Breast epithelium (tissue), 4 donors: ENCODE measurements at places on chromosomes 4 and X. TPM values are rescaled to one million over a fixed set of nuclear protein-coding genes. Genes with fewer than 3 reads are reported as not detected.

The MGARP gene
- 1.6 TPM for total RNA-seq

DNA sequence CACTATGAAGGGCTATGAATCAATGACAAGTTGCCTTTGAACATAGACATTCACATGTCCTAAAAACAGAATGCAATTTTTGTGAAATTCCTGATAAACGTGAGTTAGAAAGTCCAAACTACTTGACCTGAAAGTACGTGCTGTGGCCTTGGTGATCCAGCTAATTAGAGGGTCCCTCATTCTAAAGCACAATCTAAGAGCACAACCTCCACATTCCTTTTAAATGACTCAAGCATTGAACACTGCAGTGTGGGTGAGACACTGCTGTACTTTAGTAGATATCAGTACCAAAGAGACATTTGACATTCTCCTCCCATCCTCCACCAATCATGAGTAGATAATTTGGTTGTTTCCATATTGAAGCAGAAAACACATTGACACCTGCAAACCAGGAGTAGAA lies 73.5 kb downstream of the FAM47B start:
- H3K27ac ChIP-seq: no peak overlapping the region
- no peaks in the 10 kb centered on the region for H3K27me3 ChIP-seq
- H3K4me3 ChIP-seq: no peak overlapping the region
- no peaks in the 10 kb centered on the region for H3K4me1 ChIP-seq
- H3K36me3 ChIP-seq: no peaks in the 10 kb centered on the region

DNA sequence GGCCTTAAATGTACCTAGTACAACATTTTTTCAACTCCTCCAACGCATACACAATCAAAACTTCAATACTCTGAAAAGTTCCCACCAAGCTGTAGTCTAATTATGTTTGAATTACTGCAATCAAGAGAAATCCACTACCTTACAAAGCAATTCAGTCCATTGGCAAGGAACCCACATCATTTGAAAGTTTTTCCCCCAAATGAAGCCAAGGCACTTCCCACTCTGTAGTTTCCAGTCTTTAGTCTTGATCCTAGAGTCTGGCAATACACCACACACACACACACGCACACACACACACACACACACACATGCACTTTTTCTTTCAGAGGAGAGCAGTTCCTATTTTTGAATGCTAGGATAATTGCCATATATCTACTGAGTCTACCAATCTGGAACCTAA lies 79.6 kb downstream of the ANTXR2 start:
- no peaks in the 10 kb centered on the region for H3K4me1 ChIP-seq
- no peak overlapping the region for H3K27ac ChIP-seq
- H3K36me3 ChIP-seq: no peaks in the 10 kb centered on the region

- H3K4me1 ChIP-seq: no peaks in the 10 kb centered on the region
- H3K27ac ChIP-seq: no peak overlapping the region
- H3K36me3 ChIP-seq: no peaks in the 10 kb centered on the region
- peaks cover 2% of the 10 kb centered on the region for H3K27me3 ChIP-seq
Measured at GRCh38 chrX:96909291-96909690, 25.6 kb downstream of the RPA4 start.

DNA sequence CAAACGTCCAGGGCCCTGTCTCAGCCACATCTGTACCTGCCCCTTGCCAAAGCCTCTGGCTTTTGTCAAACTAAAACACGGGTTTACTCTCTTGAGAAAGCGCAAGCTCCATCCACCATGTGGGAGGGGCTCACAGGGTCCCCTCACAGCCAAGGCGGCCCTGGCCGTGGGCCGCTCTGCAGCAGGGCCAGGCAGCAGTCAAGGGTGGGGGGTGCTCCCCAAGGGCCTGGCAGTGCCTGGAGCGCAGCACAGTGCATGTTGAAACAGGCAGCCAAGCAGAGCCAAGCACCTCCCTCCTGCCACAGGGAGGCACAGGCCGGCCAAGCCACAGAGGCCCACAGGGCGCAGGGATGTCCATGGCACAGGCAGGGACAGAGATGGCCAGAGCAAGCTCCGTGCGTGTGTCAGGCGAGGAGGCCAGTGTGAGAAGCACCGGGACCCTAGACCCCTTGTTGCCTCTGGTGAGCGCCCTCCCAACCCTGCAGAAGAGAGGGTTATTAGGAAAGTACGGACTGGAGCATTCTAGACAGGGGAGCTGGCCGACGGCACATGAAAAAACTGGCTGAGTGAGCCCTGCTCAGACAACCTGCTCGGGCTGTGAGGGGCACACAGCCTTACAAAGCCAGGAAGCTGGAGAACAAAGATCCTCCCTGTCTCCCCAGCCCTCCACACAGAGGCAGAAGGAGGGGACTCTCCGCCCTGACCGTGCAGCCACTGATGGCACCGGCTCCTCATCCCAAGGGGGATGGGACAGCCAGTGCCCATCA lies 39.0 kb downstream of the FAM53A start:
- no peak overlapping the region for H3K27ac ChIP-seq
- peak; percentile 21 for DNase-seq
- H3K27me3 ChIP-seq: no peaks in the 10 kb centered on the region

DNA sequence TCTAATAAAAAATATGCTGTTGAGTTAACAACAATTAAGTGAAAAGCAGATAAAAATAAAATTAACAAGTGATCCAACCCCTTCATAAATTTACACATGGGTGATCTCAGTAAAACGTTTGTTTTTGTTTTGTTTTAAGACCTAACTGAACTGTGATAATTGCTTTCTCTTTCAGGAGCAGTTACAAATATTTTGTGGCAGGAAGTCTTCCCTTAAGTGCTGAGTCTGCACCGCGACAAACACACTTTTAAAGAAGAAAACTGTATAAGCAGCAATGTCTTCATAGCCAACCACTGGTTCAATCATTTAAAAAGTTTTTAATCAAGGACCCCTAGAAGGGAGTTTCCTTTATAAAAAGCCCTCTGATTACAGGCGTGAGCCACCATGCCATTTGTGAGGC lies 53.7 kb upstream of the NFKB1 start:
- no peak overlapping the region for H3K27ac ChIP-seq
- no peak overlapping the region for H3K4me3 ChIP-seq
- DNase-seq: no peak
- H3K36me3 ChIP-seq: no peaks in the 10 kb centered on the region

GRCh38 chr4:41586675-41587225 lies 48.8 kb downstream of the LIMCH1 start:
- H3K27ac ChIP-seq: no peak overlapping the region
- H3K27me3 ChIP-seq: no peaks in the 10 kb centered on the region
- no peaks in the 10 kb centered on the region for H3K4me1 ChIP-seq
- no peak for DNase-seq
- no peak overlapping the region for H3K4me3 ChIP-seq
- no peaks in the 10 kb centered on the region for H3K36me3 ChIP-seq

- no peaks in the 10 kb centered on the region for H3K4me1 ChIP-seq
- H3K36me3 ChIP-seq: no peaks in the 10 kb centered on the region
- no peak for DNase-seq
- H3K27me3 ChIP-seq: no peaks in the 10 kb centered on the region
Measured at GRCh38 chrX:7076245-7076661, 71.3 kb upstream of the STS start.

The AR gene
- 51.8 TPM for total RNA-seq

DNA sequence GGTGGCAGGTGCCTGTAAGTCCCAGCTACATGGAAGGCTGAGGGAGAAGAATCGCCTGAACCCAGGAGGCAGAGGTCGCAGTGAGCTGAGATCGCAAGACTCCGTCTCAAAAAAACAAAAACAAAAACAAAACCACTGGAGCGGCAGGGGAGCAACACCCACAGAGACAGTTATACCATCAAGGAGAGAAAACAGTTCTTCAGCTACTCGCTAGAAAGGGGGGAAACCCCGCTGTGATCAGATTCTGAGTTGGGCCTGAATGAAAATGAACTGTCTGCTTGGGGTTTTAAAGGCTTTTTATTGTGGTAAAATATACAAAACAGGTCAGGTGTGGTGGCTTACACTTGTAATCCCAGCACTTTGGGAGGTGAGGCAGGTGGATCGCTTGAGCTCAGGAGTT lies 16.8 kb upstream of the IRAK1 start:
- H3K4me1 ChIP-seq: no peaks in the 10 kb centered on the region
- H3K4me3 ChIP-seq: no peak overlapping the region
- H3K36me3 ChIP-seq: no peaks in the 10 kb centered on the region
- H3K27ac ChIP-seq: no peak overlapping the region
- no peak for DNase-seq
- H3K27me3 ChIP-seq: peaks cover 52% of the 10 kb centered on the region

The GAB1 gene
- 24.8 TPM for total RNA-seq

DNA sequence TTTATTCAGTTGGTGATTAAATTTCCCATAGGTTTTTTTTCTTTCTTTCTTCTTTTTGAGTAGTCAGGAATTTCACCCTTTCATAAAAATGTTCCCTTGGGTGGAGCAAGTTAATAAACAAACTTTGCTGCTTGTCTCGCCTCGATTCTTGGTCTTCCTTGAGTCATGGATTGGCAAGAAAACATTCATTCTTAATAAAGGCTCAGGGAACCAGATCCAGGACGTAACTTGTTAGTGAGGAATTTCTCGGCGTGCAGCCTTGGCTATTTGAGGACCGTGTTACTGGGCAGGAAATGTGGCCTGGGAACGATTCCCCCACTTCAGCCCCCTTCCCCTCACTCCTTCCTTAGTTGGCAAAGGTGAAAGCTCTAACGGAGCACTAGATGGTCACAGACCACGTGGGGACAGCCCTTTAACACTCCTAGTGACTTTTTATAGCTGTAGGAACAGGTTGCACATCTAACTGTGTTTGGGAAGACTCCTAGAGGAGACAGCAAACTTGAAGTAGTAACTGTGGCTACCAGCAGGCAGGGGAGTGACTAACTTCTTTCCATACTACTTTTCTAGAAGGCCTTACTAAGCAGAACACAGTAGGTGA lies 106.8 kb downstream of the UCHL1 start:
- peak overlapping the region; percentile 57 for H3K27ac ChIP-seq
- no peaks in the 10 kb centered on the region for H3K27me3 ChIP-seq
- DNase-seq: no peak
- H3K4me1 ChIP-seq: no peaks in the 10 kb centered on the region
- no peaks in the 10 kb centered on the region for H3K36me3 ChIP-seq
- H3K4me3 ChIP-seq: no peak overlapping the region

The RHOXF1 gene
- not detected for total RNA-seq

The EGF gene
- 15.5 TPM for total RNA-seq

- H3K4me1 ChIP-seq: peaks cover 2% of the 10 kb centered on the region
- no peak overlapping the region for H3K27ac ChIP-seq
- H3K36me3 ChIP-seq: no peaks in the 10 kb centered on the region
Measured at GRCh38 chr4:122824616-122825015, 2.0 kb upstream of the FGF2 start.

- no peak overlapping the region for H3K4me3 ChIP-seq
- no peaks in the 10 kb centered on the region for H3K4me1 ChIP-seq
- no peak overlapping the region for H3K27ac ChIP-seq
- no peak for DNase-seq
- no peaks in the 10 kb centered on the region for H3K36me3 ChIP-seq
Measured at GRCh38 chr4:181078196-181078595, 1165.0 kb upstream of the TENM3 start.

The SERPINA7 gene
- not detected for total RNA-seq

DNA sequence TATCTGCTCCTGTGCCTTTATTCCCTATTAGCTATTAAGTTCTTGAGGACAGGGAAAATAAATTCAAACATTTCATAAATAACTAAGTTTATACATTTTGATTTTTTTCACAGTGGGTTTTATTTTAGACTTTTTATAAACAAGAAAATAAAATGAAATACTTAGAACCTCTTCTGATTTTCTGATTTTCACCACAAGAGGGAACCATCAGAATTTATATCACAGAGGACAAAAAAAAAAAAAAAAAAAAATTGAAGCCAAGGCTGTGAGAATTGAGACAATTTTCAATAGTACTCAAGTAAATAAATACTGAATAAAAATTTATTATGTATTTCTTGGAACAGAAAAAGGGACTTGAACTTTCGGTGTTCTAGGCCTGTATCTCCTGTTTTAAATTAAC lies 288.1 kb downstream of the SH3BGRL start:
- no peak for DNase-seq
- no peaks in the 10 kb centered on the region for H3K4me1 ChIP-seq
- H3K36me3 ChIP-seq: no peaks in the 10 kb centered on the region
- no peak overlapping the region for H3K4me3 ChIP-seq
- H3K27me3 ChIP-seq: peaks cover 6% of the 10 kb centered on the region
- no peak overlapping the region for H3K27ac ChIP-seq

DNA sequence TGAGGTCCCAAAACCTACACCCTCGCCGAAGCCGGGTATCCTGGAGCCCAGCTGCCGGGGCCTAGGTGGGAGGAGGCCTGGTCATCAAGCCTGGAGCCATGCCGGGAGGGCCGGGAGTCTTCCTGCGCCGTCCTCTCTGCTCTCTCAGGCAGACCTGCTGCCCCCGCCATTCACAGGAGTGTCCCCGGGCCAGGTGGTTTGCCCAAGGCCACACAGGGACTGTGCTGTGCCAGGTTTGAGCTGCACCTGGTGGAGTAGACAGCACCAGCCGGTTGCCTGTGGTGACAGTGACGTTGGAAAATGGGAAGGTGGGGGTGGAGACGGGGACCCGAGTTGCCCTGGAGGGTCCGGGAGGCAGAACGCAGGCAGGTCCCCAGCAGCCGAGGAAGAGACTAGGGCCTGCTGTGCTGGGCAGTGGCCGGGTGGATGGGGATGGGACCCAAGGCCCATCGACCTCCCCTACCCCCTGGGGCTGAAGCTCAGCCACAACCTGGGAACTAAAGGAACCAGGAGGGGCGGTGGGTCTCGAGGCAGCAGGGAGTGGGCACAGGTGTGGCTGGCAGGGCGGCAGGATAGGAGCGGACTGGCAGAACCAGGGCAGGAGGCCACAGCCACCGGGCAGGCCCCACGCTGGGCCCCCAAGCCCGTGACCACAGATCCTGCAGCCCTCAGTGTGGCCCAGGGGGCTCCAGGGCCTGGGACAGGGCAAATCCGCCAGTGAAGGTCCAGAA lies 9.5 kb downstream of the DOK7 start:
- no peak for DNase-seq
- no peaks in the 10 kb centered on the region for H3K36me3 ChIP-seq
- H3K27me3 ChIP-seq: peaks cover 10% of the 10 kb centered on the region
- H3K27ac ChIP-seq: no peak overlapping the region
- no peaks in the 10 kb centered on the region for H3K4me1 ChIP-seq

DNA sequence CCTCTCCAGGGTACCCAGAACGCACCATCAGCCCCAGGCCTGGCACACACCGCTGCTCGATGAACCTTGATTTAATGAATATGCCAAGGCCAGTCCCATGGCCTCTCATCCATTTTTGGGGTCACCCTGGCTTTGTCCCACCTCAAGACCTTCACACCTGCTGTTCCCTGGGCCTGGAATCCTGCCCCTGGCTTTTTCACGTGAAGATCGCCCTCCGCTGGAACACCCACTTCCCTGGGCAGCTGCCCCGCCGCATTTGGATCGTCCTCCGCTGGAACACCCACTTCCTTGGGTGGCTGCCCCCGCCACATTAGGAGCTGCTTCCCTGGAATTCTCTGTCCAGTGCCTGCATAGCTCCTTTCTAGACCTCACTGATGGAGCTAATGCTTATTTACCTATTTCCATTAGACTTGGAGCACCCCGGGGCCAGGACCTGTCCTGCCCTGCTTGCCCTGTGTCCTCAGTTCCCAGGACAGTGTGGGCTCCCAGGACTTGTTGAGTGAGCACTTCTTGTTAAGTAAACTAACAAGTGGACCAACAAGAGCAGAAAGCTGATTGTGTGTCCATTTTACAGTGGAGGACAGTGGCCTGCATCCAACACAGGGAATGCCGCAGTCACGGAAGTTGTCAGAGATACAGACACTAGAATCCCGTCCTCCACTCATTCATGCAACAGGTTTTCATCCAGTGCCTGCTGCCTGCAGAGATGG lies 12.5 kb downstream of the BLOC1S4 start:
- H3K27ac ChIP-seq: no peak overlapping the region
- H3K36me3 ChIP-seq: no peaks in the 10 kb centered on the region
- peaks cover 10% of the 10 kb centered on the region for H3K4me1 ChIP-seq
- DNase-seq: no peak
- H3K27me3 ChIP-seq: no peaks in the 10 kb centered on the region
- H3K4me3 ChIP-seq: no peak overlapping the region
